ENCODE measurements at places on chromosomes 13 and 19.

DNA sequence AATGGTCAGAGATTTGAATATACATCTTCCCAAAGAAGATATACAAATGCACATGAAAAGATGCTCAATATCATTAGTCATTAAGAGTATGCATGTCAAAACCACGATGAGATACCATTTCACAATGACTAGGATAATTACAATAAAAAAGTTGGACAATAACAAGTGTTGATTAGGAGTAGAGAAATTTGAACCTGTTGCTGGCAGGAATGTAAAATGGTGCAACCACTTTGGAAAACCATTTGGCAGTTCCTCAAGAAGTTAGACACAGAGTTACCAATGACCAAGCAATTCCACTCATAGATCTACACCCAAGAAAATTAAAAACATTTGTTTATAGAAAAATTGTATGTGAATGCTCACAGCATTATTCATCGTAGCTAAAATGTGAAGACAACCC, 33.2 kb upstream of the STARD13 start:
- DNase-seq, result no peak

GRCh38 chr19:45439190-45439568, 15.5 kb upstream of the ERCC1 start:
- no peak for DNase-seq

DNA sequence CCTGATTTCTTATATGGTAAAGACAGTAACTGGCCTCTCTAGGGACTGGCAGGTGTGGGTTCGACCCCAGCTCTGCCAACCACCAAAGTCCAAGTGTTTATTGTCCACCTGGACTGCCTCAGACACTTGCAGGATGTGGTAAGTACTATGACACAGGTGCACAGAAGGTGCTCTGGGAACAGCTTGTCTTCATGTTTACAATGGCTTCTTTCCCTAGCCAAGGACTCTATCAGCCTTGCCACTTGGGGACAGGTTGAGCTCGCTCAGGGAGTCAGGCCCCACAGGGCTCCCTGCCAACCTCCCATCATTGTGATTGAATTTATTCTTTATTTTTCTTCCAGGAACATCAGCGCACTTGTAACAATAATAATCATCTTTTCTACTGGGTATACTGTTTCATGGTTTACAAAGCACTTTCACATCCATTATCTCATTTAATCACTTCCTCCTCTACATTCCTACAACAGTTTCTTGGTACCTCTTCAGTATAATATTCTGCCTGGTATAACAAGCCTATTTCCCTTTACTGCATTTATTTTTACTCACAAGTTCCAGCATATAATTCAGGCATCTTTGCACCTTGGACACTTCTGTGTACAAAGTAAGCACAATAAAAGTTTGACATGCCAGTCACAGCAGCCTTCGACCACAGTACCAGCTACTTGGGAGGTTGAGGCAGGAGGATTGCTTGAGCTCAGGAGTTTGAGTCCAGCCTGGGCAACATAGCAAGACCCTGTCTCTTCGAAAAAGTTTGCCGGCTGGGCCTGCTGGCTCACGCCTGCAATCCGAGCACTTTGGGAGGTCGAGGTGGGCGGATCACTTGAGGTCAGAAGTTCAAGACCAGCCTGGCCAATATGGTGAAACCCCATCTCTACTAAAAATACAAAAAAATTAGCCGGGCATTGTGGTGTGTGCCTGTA, 24.2 kb upstream of the GATAD2A start:
- no peak for DNase-seq

- no peak for DNase-seq
Observed at GRCh38 chr13:112602189-112602588, 14.2 kb upstream of the TUBGCP3 start.

DNA sequence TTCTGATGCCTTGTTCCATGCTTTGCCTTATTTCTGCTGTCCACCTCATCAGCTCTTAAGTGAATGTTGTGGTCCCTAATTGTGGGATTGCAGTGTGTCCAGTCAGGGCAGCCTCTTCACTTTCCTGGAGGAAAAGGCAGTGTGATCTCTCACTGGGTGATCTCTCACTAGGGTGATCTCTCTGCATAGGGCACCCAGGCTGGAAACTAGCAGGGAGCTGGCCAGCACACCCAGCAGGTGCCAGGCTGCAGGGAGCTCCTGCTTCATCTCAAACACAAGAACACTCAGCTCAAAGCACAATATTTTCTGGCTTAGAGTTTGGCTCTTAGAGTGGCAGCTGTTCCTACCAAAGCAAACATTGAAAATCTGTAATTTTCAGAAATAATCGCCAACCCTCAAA, 36.5 kb upstream of the TSHZ3 start:
- DNase-seq, result no peak

DNA sequence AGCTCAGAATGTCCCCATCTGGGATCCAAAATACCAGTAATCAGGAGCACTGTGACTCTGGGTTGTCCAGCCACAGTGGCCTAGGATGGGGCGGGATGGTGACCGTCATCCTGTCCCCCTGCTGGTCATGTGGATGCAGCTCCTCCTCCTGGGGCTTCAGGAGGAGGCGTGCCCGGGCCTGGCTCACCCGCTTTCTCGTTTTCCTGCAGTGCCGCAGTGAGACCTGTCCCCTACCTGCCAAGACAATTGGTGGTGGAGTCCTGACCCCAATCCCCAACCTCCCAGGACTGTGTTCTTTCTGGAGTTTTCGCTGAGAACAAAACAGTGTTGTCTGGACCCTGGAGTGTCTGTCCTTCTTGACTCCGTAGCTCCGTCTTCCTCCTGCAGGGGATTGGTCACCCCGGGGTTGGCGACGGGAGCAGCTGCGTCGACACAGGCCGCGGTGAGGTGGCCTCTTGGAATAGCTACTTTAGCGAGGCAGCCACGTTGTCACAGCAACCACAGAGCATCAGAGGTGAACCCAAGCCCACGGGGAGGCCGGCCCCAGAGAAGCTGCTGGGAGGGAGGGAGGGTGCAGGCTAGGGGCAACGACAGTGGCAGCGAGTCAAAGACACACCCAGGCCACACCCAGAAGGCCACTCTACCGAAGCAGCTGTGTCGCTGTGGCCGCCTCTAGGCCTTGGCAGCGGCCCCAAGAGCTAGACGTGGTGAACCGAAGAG, 10.2 kb upstream of the EMC10 start:
- no peak for DNase-seq

DNA sequence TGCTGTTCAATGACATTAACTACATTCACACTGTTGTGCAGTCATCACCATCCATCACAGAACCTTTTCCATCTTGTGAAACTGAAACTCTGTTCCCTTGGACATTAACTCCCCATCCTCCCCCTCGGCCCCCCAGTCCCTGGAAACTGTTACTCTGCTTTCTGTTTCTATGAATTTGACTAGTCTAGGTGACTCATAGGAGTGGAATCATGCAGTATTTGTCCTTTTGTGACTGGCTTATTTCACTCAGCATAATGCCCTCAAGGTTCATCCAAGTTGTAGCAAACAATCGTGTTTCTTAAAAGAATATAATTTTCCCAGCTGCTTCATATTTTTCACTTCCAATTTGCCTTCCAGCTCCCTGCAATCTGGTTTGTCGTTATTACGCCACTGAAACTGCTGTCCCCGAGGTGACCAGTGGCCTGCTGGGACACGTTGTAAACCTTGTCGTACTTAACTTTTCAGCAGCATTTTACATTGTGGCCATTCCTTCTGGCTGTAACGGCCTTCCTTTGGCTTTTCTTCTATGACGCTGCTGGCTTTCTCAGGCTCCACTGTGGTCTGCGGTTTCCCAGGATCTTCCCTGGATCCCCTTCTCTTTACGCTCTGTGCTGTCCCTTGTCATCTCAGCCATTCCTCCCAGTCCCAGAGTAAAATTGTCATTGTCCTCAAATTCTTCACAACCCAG, 74.0 kb downstream of the DHRS12 start:
- DNase-seq, result no peak

DNA sequence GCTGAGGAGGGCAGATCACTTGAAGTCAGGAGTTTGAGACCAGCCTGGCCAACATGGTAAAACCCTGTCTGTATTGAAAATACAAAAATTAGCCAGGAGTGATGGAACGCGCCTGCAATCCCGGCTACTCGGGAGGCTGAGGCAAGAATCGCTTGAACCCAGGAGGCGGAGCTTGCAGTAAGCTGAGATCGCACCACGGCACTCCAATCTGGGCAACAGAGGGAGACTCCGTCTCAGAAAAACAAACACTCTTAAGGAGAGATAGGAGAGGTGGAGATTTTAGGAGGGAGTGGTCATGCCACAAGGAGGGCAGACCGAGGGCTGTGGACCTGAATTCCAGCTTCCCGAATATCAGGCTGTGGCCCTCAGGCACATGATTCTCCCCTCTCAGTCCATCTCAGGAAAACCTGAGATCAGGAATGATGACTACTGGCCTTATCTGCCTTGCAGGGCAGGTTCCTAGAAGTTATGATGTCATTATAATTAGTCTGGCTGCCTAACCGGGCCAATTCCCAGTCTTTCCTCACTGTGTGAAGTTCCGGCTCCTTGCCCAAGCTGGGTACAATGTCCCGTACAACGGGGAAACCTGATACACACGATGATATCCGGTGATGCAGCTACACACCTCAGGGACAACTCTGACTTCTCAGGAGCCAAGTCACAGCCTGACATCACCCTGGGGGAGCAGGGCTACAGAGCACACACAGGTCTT, 2.5 kb downstream of the SLC35E1 start:
- DNase-seq, result no peak

GRCh38 chr13:40446365-40446764, 220.1 kb downstream of the FOXO1 start:
- no peak for DNase-seq

DNA sequence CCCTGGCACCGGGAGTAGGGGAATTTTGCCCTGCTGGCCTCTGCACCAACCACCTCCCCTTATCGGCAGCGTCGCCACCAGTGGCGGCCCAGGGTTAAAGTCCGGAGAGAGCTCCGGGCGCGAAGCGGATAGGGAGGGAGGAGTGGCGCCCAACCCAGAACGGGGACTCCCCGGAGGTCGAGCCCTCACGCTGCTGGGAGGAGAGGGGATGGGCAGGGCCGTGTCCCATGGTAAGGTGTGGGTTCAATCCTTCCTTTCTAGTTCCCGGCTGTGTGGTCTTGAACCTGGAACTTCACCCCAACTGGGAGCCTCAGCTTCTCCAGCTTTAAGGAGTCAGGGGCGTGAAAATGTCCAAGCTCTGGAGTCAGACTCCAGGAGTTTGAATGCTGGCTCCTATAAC, 23.3 kb upstream of the BCL3 start:
- DNase-seq, result no peak

DNA sequence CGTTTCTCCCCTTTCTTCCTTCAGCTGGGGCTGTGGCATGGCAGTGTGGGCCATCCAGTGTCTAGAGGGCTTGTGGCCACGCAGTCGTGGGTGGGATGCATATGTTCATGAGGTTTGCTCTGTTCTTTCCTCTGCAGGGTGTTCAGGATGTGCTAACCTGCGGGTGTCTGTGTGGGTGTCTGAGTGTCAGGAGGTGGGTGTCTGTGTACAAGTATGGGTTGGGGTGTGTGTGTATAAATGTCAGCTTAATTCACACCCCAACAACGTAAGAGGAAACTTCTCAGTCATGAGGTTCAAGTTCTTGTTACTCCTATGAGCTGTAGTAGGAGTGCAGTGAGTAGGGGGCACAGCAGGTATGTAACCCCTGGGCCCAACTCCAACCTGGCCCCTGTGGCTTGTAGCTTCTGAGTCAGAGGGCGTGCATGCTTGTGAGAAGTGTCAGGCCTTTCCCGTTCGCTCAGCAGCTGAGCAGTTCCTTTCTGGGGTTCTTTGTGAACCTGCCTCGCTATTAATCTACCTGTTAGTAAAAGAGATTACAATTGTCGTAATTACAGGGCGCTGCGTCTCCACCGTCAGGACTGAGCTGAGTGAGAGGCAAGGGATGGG, 49.1 kb downstream of the NFIX start:
- peak; percentile 25 for DNase-seq

- DNase-seq, result no peak
Observed at GRCh38 chr13:50646070-50646469, 197.4 kb downstream of the DLEU7 start.

GRCh38 chr13:114067381-114067885, 65.0 kb downstream of the RASA3 start:
- no peak for DNase-seq

DNA sequence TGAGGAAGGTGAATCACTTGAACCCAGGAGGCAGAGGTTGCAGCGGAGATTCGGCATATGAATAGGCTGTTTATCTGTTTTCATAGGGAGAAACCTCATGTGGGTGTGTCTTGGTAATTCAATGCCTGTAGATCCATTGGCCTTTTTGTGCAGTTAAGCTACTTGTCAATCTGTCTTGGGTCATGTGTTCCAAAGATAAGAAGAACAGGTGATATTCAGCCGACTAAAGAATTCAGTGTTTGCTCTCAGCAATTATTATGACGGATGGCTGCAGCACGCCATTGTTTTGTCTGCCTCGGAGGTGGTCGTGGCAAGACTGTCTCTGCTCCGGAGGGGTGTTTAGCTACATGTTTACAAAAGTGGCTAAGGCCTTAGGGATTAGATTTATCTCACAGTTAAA, 573.0 kb upstream of the PCDH9 start:
- no peak for DNase-seq

DNA sequence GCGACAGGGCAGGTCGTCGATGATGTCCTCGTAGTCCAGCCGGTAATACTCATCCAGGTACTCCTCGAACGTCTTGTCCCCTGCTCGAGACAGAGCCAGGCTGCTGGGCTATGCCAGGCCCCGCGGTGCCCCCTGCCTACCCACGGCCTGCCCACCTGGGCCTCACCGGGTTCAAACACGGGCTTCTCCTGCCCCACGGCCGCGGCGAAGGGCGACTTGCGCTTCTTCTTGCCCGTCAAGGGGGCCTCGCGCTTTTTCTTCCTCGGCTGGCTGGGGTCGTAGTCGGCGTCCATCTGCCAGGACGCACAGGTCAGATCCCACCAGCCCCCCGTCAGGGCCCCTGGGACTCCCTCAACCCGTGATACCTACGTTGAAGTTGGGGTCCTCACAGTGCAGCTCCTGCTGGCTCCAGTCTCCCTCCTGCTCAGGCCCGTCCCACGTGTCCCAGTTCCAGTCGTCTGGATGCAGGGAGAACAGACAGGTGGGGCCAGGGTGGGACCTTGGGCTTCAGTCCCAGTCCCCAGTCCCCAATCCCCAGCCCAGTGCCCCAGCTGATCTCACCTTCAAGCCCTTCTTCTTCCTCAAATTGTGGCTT, 8.1 kb downstream of the KRI1 start:
- no peak for DNase-seq

- DNase-seq, result no peak
Observed at GRCh38 chr19:38718747-38719543, 25.3 kb downstream of the CAPN12 start.

Measured in stimulated activated CD8-positive, alpha-beta memory T cell treated with anti-CD3 and anti-CD28 coated beads, Interleukin-7, amount 100 ng/mL, for 1 hour (primary cell).